Sigmoid colon (tissue), 7 donors: ENCODE measurements at places on chromosomes 2 and 18. TPM values are rescaled to one million over a fixed set of nuclear protein-coding genes. Genes with fewer than 3 reads are reported as not detected.

GRCh38 chr2:84938194-84938879 is 32.6 kb upstream of the KCMF1 start:
- no peaks in the 10 kb centered on the region for H3K4me1 ChIP-seq
- no peak for DNase-seq
- no peaks in the 10 kb centered on the region for H3K27me3 ChIP-seq
- H3K36me3 ChIP-seq, result no peaks in the 10 kb centered on the region

DNA sequence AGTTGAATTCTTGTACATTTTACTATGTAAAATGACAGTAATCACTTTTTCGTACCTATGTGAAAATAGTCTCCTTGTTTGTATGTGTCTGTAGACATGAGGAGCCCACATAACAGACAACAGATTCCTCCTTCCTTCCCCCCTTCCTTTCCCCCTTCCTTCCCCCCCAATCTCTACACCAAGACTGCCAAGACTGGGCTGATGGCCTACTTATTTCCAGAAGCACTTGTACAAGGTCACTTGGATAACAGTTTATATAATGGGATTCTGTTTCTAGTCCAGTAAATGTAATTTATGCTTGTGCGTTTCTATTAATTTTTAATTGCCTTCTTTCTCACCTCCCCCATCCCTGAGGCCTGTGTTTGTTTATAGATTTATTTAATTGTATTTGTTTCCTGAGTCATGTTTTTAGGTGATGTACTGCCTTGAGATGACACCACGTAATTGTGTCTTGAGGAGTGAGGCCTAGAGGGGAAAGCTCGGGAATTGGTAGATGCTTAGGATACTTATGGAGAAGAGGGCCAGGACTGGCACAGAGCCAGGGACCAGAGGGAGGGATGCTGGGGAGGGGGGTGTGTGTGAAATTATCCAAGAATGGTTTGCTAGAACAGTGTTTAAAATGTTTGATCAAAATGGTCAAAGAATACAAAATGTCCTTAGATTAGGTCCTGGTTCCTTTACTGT is 12.3 kb downstream of the B3GNT2 start:
- H3K27ac ChIP-seq, result peak overlapping the region; percentile 37
- H3K27me3 ChIP-seq, result no peaks in the 10 kb centered on the region
- no peaks in the 10 kb centered on the region for H3K36me3 ChIP-seq
- H3K4me3 ChIP-seq, result no peak overlapping the region

GRCh38 chr18:29439398-29439797 is 1262.5 kb upstream of the CDH2 start:
- no peaks in the 10 kb centered on the region for H3K27me3 ChIP-seq
- no peaks in the 10 kb centered on the region for H3K36me3 ChIP-seq
- H3K27ac ChIP-seq, result no peak overlapping the region
- H3K4me3 ChIP-seq, result no peak overlapping the region
- DNase-seq, result no peak

- H3K27ac ChIP-seq, result no peak overlapping the region
- H3K4me1 ChIP-seq, result no peaks in the 10 kb centered on the region
- no peak overlapping the region for H3K4me3 ChIP-seq
Observed at GRCh38 chr2:18871430-18871829, 282.1 kb upstream of the NT5C1B start.

GRCh38 chr2:39682066-39682692 is 16.5 kb downstream of the TMEM178A start:
- H3K4me3 ChIP-seq, result no peak overlapping the region
- H3K4me1 ChIP-seq, result no peaks in the 10 kb centered on the region
- no peaks in the 10 kb centered on the region for H3K36me3 ChIP-seq
- no peak overlapping the region for H3K27ac ChIP-seq

GRCh38 chr2:133496501-133497269 is 71.6 kb downstream of the NCKAP5 start:
- H3K27me3 ChIP-seq, result no peaks in the 10 kb centered on the region
- no peaks in the 10 kb centered on the region for H3K4me1 ChIP-seq
- no peak overlapping the region for H3K4me3 ChIP-seq
- no peak overlapping the region for H3K27ac ChIP-seq
- no peak for DNase-seq

DNA sequence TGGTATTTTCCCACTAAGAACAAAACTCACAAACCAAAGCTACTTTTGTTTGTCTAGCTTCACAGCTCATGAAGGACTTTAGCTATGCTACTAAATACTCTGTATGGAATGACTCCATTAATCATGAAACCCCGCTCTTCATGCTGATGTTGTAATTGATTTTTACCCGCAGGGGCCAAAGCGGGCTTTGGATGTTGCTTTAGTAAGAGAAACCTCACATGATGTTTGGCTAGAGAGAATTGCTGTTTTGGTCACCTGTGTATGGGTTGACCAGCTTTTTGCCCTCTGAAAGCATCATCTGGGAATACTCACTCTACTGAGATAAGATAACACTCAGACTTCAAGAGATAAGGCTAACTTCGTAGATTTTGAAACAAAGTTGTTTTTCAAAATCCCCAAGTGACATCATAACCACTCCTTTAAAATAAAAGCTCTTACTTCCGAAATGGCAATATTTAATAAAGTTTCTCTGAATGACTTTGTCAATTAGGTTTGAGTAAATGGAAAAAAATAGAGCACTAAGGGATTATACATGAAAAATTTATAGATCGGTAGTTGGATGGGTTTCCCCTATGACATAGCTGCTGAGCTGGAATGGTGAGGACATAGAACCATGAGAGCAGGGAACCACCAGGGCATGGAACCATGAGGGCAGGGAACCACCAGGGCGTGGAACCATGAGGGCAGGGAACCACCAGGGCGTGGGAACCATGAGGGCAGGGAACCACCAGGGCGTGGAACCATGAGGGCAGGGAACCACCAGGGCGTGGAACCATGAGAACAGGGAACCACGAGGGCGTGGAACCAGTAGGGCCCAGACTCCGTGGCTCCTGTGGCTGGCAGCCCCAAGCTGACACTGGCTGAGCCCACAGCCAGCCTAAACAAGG is 31.9 kb downstream of the ACKR3 start:
- no peak for DNase-seq
- no peaks in the 10 kb centered on the region for H3K27me3 ChIP-seq
- no peaks in the 10 kb centered on the region for H3K4me1 ChIP-seq
- H3K27ac ChIP-seq, result no peak overlapping the region

Gene CD8A
- total RNA-seq, result 1.5 TPM

Gene CIB4
- total RNA-seq, result not detected

Gene MYO5B
- total RNA-seq, result 0.36 TPM

Gene SRD5A2
- not detected for total RNA-seq

Gene CCDC102B
- 10.0 TPM for total RNA-seq
